ENCODE measurements at places on chromosomes 16 and 17.

DNA sequence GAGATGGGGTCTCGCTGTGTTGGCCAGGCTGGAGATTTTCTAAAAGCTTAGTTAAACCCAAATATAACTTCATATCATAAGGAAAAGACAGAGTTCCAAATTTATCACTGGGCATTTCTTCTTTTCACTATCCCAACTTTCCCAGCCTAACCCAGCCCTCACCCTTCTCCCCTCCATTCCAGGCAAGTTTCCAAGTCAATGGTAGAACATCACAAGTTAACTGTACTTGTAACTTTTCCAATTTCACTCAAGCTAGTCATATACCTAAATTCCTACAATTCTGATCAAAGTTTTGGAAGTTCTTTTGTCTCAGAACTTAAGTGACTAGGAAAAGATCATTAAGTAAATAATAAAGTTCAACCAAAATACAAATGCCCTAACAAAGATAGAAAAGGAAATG is 61.2 kb downstream of the USP32 start:
- no peak for DNase-seq

GRCh38 chr16:27258241-27258734 is 10.3 kb downstream of the NSMCE1 start:
- DNase-seq: no peak

GRCh38 chr17:12536021-12536420 is 129.7 kb upstream of the MYOCD start:
- no peak for DNase-seq

- DNase-seq: no peak
These were observed 236.7 kb downstream of the ZFHX3 start for GRCh38 chr16:72811188-72811720.

DNA sequence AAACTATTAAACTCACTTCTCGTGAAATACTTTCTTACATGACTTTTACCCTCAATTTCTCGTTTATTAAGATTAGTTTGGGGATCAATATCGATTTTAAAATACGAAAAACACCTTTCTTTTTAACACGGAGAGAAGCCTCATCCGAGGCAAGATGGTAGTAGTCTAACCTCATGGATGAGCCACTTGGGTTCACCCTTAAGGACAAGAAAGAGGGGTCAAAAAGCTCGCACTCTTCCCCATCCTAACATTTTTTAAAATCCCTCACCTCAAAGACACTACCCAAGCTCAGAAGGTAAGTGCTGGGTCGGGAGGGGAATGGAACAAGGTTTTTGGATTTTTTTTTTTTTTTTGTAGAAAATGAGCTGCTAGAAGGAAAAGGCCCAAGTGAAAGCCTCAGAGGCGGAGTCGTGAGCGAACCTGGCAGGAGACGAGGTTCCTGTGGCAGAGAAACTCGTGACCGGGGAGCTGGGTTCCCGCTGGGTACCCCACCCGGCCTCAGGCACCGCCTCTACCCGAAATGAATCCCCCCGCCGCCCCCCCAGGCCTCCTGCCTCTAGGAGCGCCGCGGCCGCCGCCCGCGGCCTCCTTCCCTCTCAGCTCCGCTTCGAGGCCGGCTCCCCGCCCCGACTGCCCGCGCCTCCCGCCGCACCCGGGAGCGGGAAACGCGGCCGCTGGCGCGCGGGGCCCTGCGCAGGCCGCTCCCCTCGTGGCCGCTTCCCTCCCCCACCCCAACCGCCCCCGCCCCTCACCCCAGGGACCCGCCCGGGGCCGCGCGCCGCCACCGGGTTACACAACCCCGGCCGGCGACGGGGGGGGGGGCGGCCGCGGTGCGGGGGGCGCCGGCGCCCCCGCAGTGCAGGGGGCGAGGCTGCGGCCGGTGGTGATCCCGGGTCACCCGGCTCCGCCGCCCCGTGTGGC is 1.6 kb downstream of the NUFIP2 start:
- DNase-seq: peak; percentile 65

GRCh38 chr16:56297684-56298083 is 106.4 kb downstream of the GNAO1 start:
- no peak for DNase-seq

- peak; percentile 81 for DNase-seq
These were observed 94.0 kb downstream of the SKAP1 start for GRCh38 chr17:48335858-48336500.

DNA sequence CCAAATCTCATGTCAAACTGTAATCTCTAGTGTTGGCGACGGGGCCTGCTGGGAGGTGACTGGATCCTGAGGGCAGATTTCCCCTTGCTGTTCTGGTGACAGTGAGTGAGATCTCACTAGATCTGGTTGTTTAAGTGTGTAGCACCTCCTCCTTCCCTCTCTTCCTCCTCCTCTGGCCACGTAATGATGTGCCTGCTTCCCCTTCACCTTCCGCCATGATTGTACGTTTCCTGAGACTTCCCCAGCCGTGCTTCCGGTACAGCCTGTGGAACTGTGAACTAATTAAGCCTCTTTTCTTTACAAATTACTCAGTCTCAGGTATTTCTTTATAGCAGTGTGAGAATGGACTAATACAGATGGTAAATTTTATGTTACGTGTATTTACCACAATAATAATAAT is 49.2 kb downstream of the METTL16 start:
- DNase-seq: no peak

DNA sequence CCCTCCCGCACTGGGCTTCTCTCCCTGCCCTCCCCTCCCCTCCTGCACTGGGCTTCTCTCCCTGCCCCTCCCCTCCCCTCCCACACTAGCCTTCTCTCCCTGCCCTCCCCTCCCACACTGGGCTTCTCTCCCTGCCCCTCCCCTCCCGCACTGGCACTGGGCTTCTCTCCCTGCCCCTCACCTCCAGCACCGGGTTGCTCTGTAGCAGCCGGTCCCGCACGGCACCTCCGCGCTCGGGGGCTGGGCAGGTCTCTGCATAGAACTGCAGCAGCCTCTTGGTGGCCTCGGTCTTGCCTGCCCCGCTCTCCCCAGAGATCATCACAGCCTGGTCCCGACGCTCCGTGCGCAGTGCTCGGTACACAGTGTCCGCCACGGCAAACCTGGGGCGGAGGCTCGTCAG is 9.8 kb downstream of the MYO1C start:
- DNase-seq: no peak

DNA sequence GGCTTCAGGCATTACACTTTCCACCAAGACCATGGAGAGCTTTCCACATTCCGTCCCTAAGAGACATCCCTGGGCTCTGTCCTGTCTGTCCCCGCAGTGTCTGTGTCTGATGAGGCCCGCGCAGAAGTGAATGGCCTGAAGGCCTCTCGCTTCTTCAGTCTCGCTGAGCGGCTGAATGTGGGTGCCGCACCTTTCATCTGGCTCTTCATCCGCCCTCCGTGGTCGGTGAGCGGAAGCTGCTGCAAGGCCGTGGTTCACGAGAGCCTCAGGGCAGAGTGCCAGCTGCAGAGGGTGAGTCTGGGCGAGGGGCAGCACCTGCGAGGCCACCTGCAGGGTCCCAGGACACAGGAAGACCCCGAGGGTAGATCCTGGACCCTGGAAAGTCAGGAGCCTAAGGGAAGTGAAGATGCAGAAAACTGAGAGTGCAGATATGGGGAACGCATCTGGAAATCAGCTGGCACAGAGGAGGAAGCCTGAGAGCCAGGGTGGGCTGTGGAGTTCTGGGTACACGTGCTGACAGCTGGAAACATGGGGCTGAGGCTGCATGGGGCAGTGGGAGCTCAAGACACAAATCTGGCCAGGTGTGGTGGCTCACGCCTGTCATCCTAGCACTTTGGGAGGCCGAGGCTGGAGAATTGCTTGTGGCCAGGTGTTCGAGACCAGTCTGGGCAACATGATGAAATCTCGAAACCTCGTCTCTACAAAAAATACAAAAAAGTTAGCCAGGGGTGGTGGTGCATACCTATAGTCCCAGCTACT is 8.0 kb downstream of the CCNF start:
- no peak for DNase-seq

- no peak for DNase-seq
These were observed 5.4 kb downstream of the PIGL start for GRCh38 chr17:16222406-16222805.

GRCh38 chr17:8830141-8830540 is 31.0 kb upstream of the MFSD6L start:
- DNase-seq: no peak

Measured in ACHN (cell line).